Omental fat pad (tissue), 4 donors: ENCODE measurements at places on chromosomes 1 and 21. TPM values are rescaled to one million over a fixed set of nuclear protein-coding genes. Genes with fewer than 3 reads are reported as not detected.

KRTAP21-2 gene
- total RNA-seq = not detected

PSEN2 gene
- 29.1 TPM for total RNA-seq

FAM72D gene
- 0.24 TPM for total RNA-seq

CSF3R gene
- 18.9 TPM for total RNA-seq

BRWD1 gene
- 50.7 TPM for total RNA-seq

LDLRAD1 gene
- not detected for total RNA-seq

MYOG gene
- not detected for total RNA-seq

FAM163A gene
- 0.56 TPM for total RNA-seq

CELA3A gene
- total RNA-seq = not detected

PRRX1 gene
- total RNA-seq = 38.0 TPM

TSPAN2 gene
- total RNA-seq = 4.5 TPM

IGSF3 gene
- 4.6 TPM for total RNA-seq

ARHGEF16 gene
- 3.2 TPM for total RNA-seq

CELA3B gene
- not detected for total RNA-seq

RGS13 gene
- total RNA-seq = 0.65 TPM

ESPN gene
- total RNA-seq = not detected

MPL gene
- total RNA-seq = not detected

GGPS1 gene
- 15.4 TPM for total RNA-seq

ADAM30 gene
- not detected for total RNA-seq

RAP1GAP gene
- total RNA-seq = not detected

HLCS gene
- 19.3 TPM for total RNA-seq

CAMK1G gene
- total RNA-seq = not detected

OR2G6 gene
- not detected for total RNA-seq

B3GALT5 gene
- total RNA-seq = not detected

FOXO6 gene
- total RNA-seq = 0.93 TPM

SERTAD4 gene
- total RNA-seq = 0.36 TPM

DAB1 gene
- total RNA-seq = 1.1 TPM

CELSR2 gene
- 1.7 TPM for total RNA-seq

DFFA gene
- 21.9 TPM for total RNA-seq

PRDM15 gene
- total RNA-seq = 5.3 TPM
